ENCODE measurements at places on chromosomes 6 and 20.

DNA sequence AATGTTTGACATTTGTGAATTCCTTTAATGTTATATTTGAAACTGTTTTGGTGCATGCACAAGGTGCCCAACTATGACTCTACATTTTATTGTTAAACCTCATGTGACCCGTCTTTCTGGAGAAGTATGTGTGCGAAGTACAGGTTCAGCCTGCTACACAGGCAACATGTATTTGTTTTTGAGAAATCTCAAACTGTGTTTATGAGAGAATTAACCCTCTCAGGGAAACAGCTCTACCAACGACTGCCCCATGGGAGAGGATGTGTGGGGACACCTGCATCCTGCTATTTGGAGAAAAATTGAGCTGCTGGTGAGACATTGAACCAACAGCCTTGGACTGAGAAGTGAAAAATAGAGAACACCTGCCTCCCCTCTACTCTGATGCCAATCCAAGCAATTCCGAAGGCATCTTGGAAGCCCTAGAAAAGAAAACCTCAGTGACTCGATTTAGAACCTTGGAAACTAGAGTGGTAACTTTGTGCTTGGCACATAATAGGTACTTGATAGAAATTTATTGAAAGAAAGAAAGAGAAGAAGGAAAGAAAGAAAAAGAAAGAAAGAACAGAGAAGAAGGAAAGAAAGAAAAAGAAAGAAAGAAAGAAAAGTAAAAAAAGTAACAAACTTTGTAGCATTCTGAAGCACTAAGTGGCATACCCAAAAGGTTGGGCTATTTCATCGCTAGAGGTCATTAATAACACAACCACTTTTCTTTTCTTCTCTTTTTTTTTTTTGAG lies 2.9 kb upstream of the AKAP12 start:
- DNase-seq = no peak

- no peak for DNase-seq
These were observed 21.8 kb upstream of the NAA20 start for GRCh38 chr20:19995220-19995863.

GRCh38 chr20:38581013-38581412 lies at the start of gene ADIG:
Gene ADIG (plus strand): TSS chr20:38581197. CDS start chr20:38581251, 54 bp downstream.
- no peak for DNase-seq

DNA sequence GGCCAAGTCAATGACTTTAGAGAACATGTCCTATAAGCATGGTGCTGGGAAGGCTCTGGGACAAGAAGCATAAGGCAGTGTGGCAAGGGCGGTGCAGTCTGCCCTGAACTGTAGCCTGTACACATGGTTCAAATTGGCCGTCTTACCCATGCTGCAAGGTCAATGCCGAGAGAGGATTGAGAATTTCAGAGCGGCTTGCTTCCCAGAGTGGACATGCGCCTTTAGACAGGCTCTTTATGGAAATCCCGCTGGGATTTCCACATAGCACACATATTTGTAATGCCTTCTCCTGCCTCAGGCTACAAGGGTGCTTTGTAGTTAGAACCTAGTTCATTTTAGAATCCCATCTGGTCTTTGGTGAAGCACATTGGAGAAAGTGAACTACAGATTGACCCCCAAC lies 36.1 kb upstream of the CEP162 start:
- DNase-seq = no peak

DNA sequence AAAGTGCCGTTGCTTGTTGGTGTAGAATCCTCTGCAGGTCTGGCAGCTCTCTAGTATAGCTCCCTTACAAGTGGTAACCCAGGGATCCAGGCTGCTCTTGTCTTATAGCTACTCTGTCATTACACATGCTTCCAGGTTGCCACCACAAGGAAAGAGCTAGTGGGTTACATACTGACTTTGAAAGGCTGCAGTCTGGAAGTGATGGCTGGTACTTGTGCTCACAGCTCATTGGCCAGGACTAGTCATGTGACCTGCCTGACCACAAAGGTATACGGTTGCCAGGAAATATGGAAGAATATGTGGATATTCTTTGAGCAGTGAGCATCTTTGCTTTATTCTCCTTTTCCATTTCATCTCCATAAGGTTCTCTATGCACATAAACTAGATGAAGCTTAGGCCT lies 46.0 kb downstream of the RREB1 start:
- no peak for DNase-seq

DNA sequence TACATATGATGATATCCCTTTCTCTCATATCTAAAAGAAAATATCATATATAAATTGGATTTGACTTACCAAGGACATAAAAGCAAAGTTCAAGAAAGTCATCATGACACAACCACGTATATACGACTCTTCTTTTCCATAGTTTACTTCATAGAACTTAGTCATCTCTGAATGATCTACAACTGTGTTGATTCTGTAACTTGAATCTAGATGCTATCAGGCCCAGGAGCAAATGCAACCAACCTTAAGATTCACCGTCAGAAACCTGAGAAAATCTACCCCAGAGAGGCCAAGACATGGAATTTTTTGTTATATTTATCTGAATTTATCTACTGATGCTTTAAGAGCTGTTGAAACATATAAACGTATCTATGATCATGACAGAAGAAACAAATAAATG lies 165.6 kb downstream of the PDE10A start:
- no peak for DNase-seq

Measured in AG08396 (cell line).